ENCODE measurements at places on chromosomes 7 and 10. TPM values are rescaled to one million over a fixed set of nuclear protein-coding genes. Genes with fewer than 3 reads are reported as not detected.

DNA sequence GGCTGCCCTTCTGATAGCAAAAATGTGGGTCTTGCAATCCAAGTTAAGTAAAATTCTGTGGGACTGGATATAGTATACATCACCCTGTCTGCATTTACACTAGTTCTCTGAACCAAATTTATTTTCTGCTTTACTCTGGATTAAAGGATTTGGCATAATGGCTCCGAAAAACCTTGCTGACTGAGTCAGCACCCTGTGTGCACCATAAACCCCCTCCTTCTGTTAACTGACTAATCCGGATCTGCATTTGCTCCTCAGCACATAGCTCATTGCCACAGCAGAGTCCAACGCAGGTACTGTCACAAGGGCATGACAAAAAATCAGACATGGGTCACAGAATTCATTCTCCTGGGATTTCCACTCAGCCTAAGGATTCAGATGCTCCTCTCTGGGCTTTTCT, 1.3 kb downstream of the OR2A5 start:
- no peak for DNase-seq

The GNG11 gene
- 14.3 TPM for total RNA-seq

DNA sequence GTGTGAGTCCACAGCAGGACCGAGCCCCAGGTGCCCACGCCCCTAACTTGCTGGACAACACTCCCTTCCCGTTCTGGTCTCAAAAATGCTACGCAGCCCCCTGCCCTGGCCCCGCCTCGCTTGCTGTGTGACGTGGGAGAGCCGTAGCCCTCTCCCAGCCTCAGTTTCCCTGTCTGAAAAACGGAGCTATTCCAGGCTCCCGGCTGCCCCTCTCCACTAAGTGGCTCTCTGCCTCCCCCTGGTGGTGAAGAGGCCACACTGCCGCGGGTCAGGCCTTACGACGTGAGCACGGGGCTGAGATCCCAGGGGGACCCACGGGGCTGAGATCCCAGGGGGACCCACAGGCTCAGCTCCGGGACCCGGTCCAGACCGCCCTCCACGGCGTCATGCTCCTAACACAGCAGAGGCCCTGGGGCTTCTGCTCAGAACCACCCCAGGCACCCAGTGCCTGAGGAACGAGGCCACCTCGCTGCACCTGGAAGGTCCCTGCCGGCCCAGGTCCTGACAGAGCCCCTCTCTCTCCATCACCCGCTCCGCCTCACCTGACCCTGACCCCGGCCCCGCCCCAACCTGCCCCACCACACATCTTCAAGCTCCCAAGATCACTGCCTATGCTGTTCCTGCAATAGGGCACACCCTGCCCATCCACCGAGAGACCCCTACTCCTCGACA, 26.7 kb downstream of the MICALL2 start:
- DNase-seq: peak; percentile 84

DNA sequence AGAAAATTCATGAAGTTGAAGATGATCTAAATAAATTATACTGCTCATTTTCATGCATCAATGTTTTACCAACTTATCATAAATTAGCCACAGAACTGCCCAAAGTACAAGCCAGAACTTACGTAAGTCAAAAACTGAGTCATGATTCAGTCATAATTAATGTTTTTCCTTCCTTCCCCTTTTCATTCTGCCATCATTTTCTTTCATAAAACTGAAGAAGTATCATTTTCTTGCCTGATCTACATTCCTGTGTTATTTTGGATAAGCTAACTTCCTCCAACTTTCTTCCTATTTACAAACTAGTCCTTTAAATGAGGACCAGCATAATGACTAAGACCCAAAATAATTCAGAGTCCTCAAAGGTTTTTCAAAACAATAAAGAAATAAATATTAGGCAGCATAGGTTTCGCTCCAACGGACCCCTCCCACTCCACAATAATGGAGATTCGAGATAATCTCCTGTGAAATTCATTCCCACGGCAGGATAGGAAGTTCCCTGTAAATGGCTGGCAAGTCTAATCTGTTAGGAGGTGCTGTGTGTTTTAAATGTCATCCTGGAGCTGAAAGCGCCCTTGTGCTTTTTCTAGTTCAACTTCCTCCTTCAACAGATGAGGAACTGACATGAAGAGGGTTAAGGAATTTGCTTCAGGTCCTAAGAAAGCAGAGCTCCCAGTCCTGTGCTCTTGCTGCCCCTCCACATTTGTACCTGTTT, 218.9 kb downstream of the DOCK4 start:
- no peak for DNase-seq

DNA sequence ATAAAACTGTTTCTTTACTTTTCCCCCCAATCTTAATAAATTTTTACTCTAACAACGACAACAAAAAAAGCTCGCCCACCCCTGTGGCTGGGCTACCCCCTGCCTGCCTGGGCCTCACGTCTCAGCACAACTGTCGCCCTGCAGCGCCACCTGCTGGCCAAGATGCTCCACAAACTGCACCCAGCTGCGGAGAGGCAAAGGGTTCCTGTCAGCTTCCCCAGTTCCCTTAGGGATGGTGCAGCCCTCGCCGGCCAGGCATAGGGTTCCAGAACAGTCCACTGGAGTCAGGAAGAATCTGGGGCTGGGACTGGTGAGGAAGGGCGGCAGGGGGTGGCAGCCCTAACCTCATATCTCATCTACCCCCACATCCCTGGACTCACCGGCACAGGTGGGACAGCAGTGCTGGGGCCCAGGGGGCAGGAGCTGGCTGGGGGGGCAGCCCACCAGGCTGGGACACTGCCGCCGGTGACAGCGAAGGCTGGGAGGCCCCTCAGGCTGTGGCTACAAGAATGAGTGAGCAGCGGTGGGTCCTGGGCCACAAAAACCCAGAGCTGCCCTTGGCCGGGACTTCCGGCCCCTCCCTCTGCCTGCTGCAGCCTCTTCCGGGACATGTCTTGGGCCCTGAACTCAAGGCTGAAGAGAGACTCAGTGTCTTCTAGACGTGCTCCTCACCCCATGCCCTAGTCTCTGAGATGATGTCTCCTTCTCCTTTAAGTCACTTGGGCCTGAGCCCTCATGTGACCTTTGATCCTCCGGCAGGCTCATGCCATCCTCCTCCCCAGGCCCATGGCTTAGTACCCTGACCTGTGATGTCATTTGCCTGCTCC, 21.2 kb downstream of the ATP6V1F start:
- DNase-seq: peak; percentile 89

DNA sequence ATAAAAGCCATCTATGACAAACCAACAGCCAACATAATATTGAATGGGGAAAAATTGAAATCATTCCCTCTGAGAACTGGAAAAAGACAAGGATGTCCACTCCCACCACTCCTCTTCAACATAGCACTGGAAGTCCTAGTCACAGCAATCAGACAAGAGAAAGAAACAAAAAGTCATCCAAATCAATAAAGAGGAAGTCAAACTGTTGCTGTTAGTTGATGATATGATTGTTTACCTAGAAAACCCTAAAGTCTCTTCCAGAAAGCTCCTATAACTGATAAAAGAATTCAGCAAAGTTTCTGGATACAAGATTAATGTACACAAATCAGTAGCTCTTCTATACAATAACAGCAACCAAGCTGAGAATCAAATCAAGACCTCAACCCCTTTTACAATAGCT, 285.1 kb upstream of the PHF14 start:
- DNase-seq: no peak
